Left ventricle myocardium superior (tissue), 1 donor: ENCODE measurements at places on chromosomes 2 and 18. TPM values are rescaled to one million over a fixed set of nuclear protein-coding genes. Genes with fewer than 3 reads are reported as not detected.
A peak's percentile ranks its signal among the peaks of the same experiment; 100 is the strongest.

DNA sequence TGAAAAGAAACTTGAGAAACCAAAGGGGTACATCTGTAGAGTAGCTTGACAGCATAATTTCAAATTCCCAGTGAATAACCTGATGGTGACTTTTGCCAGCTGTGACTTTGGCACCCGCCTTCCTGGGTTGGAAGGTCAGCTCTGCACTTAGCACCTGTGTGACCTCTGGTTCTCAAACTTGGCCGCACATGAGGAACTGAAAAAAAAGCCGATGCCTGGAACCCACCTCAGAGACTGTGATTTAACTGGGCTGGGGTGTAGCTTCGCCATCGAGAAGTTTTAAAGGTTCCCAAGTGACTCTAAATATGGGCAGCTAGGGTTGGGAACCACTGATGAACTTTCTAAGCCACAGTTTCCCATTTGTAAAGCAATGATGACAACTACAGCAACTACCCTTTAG lies 6.5 kb downstream of the EFEMP1 start:
- DNase-seq: no peak

DNA sequence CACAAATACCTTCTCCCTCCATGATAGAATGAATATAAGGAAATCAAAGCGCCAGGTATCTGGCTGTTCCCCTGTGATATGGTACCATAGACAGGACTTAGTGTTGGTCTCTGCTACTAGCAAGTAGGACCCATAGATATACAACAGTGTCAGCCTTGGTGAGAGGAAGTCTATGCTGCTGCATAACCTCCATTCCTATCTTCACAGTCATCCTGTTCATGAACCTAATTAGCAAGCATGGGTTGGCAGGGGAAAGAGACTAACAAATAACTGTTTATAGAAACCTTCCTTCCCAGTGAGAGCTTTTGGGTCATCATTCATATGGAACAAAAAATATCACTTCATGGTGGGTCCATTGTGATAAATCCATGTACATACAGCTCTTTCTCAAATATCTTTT lies 188.9 kb upstream of the FAM98A start:
- DNase-seq: no peak

GRCh38 chr2:30208453-30208852 lies 22.9 kb upstream of the LBH start:
- DNase-seq: peak; percentile 68

DNA sequence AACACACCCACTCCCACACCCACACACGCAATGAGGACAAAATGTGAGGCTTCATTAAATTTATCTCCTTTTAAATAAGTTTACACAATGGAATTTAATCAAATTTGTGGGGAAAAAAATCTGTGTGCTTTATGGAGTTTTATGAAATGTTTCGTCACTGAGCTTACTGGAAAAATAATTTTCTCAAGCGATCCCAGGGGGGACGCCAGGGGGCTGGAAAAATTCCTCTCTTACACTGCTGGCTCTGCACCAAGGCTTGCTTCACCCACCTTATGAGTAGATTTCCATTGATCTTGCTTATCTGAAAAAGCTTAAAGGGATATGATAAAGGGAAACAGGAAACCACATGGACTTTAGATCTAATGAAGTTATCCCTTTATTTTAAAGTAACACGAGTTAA lies 95.5 kb downstream of the CABYR start:
- DNase-seq: peak; percentile 47

DNA sequence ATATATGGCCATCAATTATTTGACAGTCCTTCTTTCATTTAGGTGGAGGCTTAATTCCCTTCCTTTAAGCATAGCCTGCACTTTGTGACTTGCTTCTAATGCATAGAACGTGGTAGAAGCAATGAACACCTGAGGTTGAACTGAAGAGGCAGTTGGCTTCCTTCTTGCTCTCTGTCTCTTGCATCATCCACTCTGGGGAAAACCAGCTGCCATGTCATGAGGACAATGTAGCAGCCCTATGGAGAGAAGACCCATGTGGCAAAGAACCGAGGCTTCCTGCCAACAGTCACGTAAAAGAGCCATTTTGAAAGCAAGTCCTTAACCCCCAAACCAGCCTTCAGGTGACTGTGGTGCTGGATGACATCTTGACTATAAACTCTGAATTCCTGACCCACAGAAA lies 46.8 kb downstream of the ATOH8 start:
- no peak for DNase-seq

GRCh38 chr2:27798948-27799645 lies 27.6 kb downstream of the MRPL33 start:
- peak; percentile 42 for DNase-seq

DNA sequence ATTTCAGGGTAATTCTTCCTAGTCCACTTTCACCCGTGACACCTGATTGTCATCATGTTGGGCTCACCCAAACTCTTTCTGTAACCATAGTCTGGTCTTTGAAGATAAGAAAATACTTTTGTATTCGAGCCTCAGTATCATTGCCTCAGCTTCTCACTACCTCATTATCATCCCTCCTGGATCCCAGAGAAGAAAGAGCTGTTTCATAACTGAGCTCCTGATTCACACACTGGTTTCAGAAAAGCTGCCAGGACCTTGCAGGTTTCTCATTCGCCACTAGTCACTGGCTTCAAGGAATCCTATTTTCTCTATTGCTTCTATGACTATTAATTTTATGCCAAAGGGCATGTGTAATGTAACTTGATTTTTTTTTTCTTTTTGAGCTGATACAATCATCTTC lies 2.9 kb upstream of the CRIM1 start:
- no peak for DNase-seq

DNA sequence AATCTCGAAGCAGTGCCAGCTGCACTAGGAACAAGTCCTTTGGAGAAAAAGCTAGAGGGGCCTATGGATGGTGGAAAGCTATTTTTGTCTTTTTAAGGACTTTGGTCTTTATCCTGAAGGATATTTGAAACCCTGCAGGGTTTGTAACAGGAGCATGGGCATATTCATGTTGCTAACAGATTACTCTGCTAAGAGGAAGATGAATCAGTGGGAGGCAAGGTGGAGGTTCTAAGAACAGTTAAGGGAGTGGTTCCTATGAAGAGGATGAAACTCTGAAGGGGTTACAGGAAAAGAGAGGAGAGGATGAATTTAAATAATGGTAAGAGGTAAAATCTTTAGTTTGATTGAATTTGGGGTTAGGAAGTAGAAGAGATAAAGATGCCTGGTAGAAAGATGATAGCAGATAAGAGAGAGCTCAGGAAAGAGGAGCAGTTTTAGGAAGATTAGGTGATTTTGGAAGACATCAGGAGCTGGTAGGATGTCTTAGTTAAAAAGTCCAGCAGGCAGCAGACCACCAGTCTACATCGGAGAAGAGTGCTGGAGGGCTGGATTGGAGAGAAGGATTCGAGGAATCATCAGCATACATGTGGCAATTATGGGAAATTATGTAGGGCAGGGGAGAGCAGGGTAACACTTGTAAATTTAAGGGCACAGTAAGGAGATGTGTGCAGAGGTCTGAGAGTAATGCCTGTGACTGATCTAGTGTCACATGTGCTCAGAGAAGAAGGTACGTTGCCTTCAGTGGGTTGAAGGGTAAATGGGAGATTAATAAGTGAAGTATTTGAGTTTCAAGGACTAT lies 39.3 kb upstream of the C1GALT1C1L start:
- DNase-seq: no peak

DNA sequence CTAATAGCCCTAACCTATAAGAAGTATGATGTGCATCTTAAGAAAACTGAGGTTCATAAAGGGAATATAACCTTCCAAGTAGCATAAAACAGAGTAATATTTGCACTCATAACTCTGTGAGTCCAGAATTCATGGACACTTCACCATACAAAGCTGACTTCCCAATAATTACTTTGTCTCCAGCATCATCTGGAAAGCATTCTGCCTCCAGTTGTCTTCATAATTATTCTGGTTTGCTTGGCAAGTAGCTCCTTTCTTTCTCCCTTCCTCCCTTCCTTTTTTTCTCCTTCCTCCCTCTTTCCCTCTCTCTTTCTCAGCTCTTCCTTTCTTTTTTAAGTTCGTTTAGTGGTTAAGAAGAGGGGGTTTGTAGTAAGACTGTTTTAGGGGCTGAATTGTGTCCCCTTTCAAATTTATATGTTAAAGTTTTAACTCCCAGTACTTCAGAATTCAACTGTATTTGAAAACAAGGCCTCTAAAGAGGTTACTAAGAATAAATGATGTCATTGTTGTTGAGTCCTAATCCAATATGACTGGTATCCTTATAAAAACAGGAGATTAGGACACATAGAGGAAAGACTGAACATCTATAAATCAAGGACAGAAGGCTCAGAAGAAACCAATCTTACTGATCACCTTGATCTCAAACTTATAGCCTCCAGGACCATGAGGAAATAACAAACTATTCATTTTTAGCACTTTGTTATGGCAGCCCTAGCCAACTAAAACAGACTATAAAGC lies 28.9 kb downstream of the TFPI start:
- DNase-seq: no peak

DNA sequence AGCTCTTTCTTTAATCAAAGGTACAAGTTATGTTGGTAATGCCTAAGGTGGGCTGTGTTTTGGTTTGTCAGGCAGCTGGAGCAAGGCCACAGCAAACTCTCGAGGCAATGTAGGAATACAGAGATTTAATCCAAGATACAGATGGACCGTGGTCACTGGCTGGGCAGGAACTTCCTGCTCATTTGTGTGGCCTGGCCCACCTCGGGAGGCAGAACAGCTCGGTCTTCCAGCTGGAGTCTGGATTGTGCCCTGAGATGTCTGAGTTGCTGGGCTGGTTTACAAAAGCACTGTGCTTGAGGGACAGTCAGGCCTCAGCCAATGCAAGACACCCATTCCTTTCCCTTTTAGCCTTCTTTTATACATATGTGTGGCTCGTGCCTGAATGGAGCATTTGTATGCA lies 506.1 kb upstream of the SALL3 start:
- DNase-seq: no peak

GRCh38 chr2:190408538-190409271 lies 550 bp downstream of the MFSD6 start:
- DNase-seq: peak; percentile 65

DNA sequence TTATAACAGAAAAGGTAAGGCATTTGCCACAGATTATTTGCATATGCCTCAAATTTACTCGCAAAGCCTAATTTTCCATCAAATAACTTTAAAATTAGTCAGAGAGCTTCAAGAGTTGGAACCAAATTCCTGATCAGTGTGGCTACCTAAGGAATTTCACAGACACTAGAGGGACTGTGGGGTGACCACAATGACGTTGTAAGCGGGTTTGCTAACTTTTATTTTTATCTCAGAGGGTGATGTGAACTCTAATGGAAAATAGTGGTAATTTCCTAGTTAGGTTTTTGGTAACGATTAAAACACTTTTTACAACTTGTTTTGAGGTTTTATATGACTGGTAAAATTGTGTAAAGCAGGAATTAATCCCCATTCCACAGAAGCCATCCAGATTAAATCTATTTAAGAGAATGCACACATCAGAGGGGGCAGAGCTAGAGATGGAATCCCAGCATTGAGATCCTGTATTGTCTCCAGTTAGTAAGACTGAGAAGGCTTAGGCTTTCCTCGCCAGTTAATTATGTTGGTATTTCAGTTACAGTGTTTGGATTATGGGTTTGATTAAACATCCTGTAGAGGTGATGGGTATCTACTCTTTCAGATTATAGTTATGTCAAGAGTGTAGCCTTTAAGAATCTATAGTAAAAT lies 129.0 kb downstream of the GPD2 start:
- no peak for DNase-seq

DNA sequence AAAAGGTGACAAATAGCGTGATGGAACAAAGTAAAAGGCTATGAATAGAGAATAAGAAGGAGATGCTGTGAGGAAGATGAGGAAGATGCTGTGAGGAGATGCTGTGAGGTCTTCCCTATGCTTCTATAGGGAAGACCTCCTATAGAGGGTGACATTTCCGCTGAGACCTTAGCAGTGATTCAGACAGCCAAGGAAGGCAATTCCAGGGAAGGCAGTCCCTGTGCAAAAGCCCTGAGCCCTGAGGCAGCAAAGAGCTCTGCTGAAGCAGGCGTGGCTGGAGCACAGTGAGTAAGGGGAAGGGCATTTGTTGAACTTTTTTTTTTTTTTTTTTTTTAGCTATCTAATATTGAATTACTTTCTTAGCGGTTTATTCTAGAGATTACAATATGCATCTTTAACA lies 142.7 kb upstream of the FOSL2 start:
- no peak for DNase-seq

- no peak for DNase-seq
These were observed 183.0 kb upstream of the REV1 start for GRCh38 chr2:99672766-99673350.

DNA sequence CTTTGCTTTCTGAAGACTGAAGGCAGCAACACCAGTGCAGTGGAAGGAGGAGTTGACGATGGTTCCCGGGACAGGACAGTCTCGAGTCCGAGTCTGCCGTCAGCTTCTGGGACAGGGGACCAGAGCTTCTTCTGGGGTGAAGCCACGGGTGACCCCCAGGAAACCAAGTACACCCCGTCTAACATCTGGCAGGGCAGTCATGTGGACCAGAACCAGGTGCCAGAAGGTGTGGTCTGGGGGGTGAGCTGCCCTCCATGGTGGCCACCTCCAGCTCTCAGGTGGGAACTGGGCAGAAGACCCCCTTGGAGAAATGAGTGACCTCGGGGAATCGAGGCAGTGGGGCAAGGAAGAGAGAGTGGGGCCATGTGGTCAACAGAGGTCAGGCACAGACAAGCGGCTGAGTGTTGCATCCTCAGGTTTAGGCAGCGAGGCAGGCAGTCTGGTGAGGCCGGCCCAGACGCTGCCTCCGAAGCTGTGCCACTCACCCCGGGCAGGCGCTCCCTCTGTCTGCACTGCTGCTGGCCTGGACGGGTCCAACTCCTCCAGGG lies 204.3 kb downstream of the HDAC4 start:
- DNase-seq: peak; percentile 17

- DNase-seq: no peak
These were observed 359.2 kb upstream of the ID2 start for GRCh38 chr2:8322634-8323033.

GRCh38 chr2:53543083-53543482 lies 224.5 kb upstream of the CHAC2 start:
- DNase-seq: no peak

DNA sequence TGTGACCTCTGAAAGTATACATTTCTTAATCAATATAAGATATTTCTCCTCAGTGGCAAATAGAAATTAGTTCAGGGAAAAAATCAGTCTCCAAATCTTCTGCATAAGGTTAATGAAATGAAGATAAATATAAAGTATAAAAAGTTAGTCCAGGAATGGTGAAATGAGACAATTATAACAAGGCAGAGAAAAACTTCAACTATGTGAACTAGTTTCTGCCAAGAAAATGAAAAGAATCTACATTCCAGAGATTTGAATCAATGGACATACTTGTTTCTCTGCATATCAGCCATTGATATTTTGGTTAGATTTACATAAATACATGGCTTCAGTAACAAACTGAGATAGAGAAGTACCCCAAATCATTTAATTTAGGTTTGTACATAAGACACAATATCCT lies 249.0 kb downstream of the EXOC6B start:
- DNase-seq: no peak

The DSG3 gene
- not detected for total RNA-seq

The LBX2 gene
- 0.52 TPM for total RNA-seq

The MRPL30 gene
- total RNA-seq: 38.0 TPM

The CABLES1 gene
- 3.2 TPM for total RNA-seq

The ALPP gene
- not detected for total RNA-seq

The IL18RAP gene
- total RNA-seq: 0.99 TPM
